ENCODE measurements at places on chromosomes 6 and 20.
A peak's percentile ranks its signal among the peaks of the same experiment; 100 is the strongest.

- DNase-seq, result no peak
These were observed 5.6 kb downstream of the TRAM2 start for GRCh38 chr6:52571099-52571755.

DNA sequence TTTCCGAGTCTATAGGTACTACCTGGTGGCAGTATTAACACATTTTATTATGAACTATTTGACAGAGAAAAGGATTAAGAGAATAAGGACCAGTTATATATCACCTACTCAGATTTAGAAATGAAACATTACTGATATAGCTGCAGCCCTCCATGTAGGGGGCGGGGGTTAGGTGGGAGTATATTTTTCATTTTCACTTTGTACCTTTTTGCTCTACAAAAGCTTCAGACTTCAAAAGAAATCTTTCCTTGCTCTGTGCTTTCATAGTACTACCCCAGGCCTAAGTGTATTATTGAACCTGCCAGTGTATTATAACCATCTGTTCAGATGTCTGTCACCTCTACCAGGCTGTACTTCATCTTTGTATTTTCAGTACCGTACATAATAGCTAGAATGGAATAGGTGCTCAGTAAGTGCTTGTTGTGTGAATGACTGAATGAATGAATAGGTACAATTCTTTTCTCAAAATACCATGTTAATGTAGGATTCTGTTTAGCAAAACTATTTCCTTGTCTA lies 43.0 kb downstream of the CDKAL1 start:
- DNase-seq, result no peak

GRCh38 chr20:58605292-58606065 lies 45.6 kb upstream of the STX16 start:
- no peak for DNase-seq

DNA sequence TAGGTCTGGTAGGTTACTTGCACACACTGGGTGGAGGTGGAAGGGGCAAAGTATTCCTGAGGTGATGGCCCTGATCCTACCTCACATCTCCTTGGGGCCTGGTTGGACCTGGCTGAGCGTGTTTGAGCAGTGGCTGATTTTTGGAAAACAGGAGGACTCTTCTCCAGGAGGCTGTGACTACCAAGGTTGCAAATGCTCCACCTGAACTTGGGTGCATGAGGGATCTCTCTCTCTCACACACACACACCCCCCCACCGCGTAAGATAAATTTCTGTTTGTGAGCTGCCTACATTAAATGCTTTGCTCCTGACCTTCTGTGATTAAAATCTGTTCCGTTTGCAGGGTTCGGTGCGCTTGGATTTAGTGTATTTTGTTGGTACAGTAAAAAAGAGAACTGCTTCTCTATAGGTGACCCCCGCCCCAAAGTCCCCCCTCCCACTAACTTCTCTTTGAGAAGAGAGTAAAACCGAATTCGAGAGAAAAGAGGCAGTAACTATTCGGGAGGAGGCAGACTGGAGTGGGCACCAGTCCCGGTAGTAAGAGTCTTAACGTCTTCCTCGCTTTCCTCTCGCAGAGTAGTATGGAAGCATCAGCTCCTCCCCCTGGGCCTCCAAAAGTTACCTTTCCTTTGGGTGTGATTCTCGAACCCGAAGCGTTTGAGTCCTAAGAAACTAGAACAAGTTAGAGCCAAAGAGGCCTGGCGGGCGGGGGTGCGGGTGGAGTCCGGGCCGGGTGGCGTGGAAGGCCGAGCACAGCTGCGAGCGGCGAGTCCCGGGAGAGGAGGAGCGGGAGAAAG lies 585 bp upstream of the DSE start:
- no peak for DNase-seq

DNA sequence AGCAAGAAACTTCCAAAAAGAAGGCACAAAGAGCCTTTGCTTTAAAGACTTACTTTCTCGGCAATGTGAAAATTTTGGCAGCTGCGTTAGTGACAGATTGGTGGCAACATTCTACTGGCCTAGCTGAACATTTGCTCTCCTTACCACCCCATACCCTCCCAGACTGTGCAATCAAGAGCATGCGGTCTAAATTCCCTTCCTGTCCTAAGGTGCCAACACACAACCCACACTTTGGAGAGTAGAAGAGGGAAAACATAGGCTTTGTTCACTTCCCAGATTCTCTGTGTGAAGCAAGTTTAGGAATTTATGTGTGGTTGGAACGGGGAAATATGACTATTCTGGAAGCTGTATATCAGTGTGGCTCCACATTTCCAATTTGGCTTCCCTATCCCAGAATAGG lies 29.8 kb upstream of the NEDD9 start:
- DNase-seq, result no peak

- no peak for DNase-seq
These were observed 60.8 kb upstream of the SSTR4 start for GRCh38 chr20:22974354-22974753.

GRCh38 chr20:4925842-4926530 lies 75.3 kb downstream of the SLC23A2 start:
- DNase-seq, result peak; percentile 78

DNA sequence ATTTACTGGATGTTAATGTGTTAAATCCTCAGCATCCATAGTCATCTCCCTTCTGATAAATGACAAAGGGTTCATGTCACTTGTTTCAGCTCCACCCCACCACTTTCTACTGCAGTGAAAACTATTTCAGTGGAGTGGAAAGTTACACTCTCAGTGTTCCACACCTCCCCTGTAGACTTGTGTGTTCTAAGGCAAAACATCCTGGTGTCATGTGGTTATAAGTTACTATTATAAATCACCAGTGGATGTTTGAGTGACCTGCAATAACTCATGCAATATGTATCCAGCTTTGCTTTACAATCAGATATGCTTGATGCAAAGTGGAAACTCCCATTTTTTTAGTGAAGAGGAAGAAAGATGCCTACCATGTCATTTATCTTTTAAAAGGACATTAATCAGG lies 82.1 kb upstream of the LTV1 start:
- DNase-seq, result no peak

DNA sequence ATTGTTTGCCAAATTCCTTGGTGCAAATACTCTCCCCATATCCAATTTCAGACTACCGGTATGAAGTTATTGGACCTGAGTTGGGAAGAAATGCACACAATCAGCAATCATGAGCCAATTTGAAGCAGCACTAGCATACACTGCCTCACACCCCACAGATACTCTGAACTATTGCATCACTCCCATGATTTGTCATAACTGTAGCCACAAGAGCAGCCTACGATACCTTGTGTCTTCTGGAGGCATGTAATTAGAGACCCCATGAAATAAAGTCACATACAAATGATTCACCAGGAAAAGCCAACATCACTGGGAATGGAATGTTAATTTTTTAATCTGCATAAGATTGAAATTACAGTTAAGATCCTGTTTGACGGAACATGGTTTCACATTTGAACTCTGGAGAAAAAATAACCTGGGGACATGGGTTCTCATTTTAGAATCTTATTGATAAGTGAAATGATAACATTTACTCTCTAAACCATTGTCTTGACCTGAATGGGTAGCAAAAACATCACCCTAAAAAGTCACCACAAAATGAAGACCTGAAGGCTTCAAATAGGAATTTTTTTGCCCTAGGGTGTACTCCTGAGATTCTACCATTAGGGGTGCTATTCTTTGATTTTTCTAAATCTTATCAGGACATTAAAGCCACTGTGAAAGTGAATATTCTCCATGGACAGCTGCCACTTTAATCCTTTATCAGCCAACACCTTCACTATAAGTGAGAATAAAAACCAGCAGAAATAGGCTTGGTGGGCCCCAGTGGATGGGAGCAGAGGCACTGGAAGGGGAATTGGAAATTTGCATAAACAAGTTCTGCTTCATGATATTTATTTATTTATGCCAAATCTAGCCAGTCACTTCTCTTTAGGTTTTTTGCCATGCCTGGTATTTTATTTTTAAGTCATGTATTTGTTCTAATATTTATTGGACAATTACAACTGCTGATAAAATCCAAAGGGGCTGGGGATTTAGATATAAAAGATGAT lies 34.5 kb upstream of the HBS1L start:
- no peak for DNase-seq

- no peak for DNase-seq
These were observed 26.9 kb upstream of the MRPS18A start for GRCh38 chr6:43714311-43715055.

DNA sequence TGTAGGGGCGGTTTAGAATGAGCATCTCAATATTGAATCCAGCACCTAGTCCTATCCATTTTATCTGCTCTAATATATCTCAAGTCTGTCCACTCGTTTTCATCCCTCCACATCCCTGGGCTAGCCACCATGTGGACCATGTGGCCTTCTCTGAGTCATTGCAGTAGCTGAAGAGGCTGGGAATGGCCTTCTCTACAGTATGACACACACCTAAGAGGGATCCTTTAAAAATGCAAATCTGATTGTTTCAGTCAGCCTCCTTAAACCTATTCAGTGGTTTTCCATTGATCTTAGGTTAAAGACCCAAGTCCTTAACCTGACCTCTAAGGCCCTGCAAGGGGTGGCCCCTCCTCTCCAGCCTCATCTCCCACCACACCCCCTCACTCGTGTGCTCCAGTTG lies 9.4 kb downstream of the RING1 start:
- no peak for DNase-seq

DNA sequence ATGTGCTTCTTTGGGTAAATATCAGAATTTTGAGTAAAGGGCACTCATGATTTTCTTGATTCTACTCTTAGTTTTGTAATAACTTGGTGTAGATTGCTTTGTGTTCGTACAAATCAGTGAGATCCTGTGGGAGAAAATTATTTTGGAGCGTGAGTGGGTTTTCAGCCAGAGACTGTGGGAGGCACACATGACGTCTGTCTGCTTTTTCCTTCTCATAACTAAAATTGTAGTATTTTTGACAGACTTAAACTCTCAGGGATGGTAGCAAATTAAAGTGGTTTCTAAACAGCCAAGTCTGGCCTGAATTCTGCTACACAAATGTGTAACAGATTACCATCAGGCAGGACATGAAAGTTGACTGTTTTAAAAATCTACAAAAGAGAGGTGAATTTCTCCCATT lies 222.6 kb downstream of the OTOR start:
- DNase-seq, result no peak

DNA sequence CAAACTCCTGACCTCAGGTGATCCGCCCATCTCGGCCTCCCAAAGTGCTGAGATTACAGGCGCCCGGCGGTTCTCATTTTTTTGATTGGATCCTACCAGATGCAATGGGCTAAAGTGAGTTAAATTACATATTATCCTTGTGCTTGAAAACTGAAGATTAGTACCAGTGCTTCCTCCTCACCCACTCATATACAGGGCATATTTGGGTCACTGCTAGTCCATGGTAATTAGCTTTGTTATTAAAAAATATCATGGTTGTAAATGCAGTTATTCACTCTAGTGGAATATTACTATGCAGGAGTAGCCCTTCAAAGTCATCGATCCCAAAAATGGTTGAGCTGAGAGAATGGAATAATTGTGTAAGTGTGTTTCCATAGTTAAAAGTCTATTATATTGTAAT lies 26.5 kb downstream of the ZNF292 start:
- no peak for DNase-seq

- no peak for DNase-seq
These were observed 370.4 kb upstream of the HSF2 start for GRCh38 chr6:122028933-122029522.

DNA sequence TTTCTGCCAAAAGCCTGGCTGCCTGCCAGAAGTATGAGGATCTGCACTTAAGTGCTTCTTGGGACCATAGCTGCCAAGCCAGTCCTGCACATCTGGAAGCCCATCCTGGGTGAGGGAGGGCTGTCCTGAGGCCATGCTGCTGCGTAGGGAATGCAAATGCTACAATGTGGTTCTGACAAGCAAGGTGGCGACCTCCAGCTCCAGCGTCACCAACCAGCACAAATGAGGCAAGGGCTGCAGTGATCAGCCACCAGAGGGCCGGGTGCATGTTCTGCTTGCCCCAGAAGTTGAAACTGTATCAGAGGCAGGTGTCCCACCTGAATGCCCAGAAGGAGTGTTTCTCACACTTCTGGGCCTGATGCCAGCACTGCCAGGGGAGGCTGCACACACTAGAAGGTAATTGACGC lies 99.1 kb upstream of the KCNQ5 start:
- no peak for DNase-seq

GRCh38 chr6:149196091-149196490 lies 121.4 kb upstream of the TAB2 start:
- no peak for DNase-seq

- DNase-seq, result no peak
These were observed 49.2 kb downstream of the ANKRD6 start for GRCh38 chr6:89482126-89482525.

DNA sequence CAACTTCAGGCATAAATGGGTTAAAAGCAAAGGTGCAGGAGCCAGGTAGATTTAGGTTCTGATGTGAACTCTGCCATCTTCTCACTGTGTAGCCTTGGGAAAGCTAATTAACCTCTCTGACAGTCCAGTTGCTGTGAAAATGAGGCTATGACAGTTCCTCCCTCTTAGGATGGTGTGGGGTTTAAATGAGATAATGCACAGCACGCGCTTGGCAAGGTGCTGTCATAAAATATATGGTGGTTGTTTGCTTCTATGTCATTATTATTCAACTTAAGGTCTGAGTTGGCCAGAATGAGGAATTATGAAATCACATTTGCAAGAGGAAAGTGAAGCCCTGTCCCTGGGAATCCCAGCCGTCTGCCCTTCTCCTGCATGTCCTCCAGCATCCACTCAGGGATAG lies 15.5 kb upstream of the BCAS1 start:
- no peak for DNase-seq

DNA sequence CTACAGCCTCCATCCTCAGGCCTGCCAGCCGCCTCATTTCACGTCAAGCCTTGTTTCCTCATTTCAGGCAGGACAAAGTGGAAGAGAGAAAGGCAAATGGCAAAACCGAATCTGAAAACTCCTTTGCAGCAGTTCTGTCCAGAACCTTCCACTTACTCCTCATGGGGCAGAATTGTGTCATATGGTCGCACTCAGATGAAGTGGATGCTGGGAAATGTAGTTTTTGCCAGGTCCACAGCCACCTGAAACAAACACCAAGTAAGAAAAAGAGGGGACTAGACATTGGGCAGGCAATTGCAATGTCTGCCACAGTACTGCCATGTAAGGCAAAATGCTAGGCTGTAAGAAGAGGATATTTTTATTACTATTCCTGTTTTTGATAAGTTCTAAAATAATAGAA lies 44.9 kb downstream of the ISM1 start:
- no peak for DNase-seq

GRCh38 chr20:61934716-61935530 lies 130.8 kb downstream of the TAF4 start:
- DNase-seq, result peak; percentile 34

DNA sequence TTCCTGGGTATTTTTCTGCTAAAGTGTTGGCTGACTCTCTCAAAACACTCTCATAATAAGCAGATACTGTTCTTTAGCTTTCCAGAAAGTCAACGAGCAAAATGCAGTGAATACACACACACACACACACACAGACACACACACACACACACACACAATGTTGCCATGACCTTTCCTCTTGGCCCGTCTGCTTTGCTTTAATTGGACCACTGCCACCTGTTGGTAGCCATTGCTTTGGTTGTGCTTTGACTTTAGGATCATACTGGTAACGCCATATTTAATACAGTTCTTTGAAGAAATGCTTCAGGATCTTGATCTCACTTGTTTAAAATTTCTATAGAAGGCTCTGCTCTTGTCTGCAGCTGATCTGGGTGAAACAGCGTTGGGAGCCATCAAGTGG lies 4.4 kb downstream of the FIG4 start:
- DNase-seq, result no peak

- no peak for DNase-seq
These were observed 38.8 kb downstream of the MRS2 start for GRCh38 chr6:24441599-24441904.

All from ureter (tissue), 1 donor.